Amygdala (tissue), 56 donors: ENCODE measurements at places on chromosomes 11 and 22.
A peak's percentile ranks its signal among the peaks of the same experiment; 100 is the strongest.

- no peak for DNase-seq
Measured at GRCh38 chr11:86369668-86370067, 5.0 kb upstream of the CCDC81 start.

- no peak for DNase-seq
Measured at GRCh38 chr11:59259047-59259446, 46.3 kb upstream of the MPEG1 start.

GRCh38 chr11:110759972-110760381 lies 47.7 kb upstream of the ARHGAP20 start:
- DNase-seq: no peak

DNA sequence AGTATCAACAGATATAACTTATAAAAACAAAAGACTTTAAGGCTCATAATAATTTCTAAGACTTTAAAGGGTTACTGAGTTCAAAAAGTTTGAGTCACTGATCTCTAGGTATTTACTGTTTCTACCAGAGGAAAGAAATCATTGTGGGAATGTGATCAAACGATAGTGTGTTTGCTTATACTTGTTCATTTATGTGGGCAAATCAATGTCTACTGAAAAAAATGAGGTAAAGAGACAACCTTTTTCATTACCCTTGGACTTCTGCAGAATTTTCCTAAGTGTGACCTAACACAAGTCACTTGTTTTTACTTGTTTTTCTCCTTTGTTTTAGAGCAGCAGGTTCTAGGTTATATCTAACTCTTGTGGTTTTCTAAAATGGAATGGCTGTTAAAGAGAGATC lies 65.4 kb downstream of the PRR5L start:
- DNase-seq: no peak

DNA sequence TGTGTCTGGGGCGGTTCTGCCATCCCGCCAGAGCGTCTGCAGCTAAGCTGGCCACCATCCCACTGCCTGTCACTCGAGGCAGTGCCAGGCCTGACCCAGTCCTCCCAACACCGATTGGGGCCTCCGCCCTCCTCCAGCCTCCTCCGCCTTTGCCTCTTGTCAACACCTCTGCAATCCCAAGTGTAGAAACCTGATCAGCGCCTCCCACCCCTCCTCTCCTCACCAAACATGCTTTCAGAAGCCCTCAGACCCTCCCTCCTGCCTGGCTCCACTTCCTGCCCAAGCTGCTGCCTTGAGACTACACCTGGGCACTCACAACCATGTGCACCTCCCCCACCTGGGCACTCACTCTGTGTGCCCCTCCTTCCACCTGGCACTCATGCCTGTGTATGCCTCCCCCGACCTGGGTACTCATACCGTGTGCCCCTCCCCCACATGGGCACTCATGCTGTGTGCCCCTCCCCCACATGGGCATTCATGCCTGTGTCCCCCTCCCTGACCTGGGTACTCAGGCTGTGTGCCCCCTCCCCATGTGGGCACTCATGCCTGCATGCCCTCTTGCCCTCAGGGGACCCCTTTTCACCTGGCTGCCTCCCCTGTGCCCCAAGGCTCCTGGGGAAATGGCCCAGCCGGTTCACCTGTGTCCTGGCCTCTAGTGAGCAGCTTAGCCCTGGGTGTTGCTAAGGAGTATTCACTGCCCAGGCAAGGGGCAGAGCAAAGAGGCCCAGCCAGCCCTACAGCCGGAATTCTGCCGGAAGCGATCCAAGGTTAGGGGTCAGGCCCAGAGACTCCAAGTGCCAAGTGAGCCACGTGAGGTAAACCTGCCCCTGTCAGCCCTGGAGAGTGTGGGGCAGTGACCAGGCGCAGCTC lies 5.5 kb upstream of the IFITM10 start:
- DNase-seq: no peak

DNA sequence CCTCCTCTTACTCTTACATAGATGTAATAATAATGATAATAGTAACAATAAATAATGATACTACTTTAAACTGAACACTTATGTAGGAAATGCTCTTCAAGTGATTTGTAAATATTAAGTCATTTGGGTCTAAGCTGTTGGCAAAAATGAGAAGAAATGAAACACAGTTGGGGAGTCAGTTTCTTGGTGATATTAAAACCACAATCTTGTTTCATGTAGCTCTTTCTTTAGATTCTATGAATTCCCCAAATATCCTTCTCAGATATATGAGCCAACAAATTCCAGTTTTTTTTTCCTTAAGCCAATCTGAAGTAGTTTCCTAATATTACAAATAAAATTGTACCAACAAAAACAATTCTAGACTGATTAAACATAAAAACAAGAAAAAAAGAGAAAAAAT lies 1115.6 kb upstream of the CNTN5 start:
- DNase-seq: no peak

DNA sequence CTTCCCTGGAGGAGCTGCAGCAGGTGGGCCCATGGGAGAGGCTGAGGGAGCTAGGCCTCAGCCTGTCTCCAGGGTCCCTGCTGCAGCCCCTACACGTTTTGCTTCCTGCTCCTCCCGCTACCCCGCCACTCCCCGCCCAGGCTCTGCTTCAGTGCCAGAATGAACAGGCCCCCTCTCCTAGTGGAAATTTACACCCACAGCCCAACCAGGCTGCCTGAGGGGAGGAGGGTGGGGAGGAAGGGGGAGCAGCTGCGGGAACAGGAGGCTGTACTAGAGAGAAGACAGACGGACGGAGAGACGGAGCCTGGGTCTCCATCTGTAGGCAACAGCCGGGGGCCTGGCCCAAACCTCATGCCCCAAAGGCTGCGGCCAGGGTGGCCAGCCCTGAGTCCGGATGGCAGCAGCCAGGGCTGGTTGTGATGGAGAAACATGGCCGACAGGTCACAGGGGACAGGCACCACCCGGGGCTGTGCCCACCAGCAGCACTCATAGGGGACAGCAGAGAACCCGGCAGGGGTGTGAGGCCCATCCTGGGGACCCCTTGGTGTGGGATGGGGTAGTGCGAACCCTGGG lies 20.6 kb downstream of the FLRT1 start:
- DNase-seq: peak; percentile 36
